NB4 (cell line): ENCODE measurements at places on chromosomes 7 and 10.
A peak's percentile ranks its signal among the peaks of the same experiment; 100 is the strongest.

- DNase-seq = peak; percentile 8
Observed at GRCh38 chr7:91050677-91051076, 213.6 kb upstream of the FZD1 start.

DNA sequence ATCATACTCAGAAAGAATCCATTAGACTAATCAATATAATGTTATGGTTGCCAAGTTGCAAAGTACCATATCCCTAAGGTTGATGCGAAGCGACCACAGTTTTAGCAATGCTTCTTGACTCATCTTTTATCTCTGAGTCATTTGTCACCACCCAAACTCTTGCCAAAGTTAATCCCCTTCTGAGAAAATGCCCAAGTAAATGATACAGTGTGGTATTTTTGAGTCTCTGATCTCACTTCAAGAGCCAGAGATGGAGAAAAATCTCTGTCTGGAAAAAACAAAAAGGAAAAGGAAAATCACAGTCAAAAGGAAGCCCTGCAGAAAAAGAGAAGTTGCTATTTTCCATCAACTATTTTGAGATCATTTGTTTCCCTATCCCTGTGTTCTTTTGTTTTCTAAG lies 26.7 kb upstream of the OTUD1 start:
- peak; percentile 26 for DNase-seq

- peak; percentile 8 for DNase-seq
Observed at GRCh38 chr10:91689731-91690168, 56.9 kb upstream of the PPP1R3C start.

- no peak for DNase-seq
Observed at GRCh38 chr7:55249332-55249731, 115.8 kb upstream of the LANCL2 start.

GRCh38 chr10:132987671-132988571 lies 45.6 kb upstream of the CFAP46 start:
- DNase-seq = peak; percentile 60

DNA sequence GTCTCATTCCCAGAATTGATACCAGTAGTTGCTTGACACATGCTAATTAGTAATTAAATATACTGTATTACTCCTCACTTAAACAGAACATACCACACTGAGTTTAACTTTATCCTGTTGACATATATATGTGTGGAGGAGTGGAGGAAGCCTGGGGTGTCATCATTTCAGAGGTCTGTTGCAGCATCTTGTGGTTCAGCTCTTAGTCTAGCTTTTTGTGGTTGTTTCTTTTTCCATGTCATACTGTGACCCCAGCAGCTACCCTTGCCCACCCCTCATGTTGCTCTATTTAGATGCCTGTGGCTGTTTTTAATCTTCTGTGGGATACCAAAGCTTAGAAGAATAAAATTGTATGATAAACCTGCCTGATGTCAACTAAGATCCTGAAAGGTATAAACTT lies 875.4 kb downstream of the LRMDA start:
- DNase-seq = peak; percentile 90

- DNase-seq = no peak
Observed at GRCh38 chr10:104103956-104104355, 18.0 kb upstream of the SFR1 start.

- DNase-seq = peak; percentile 98
Observed at GRCh38 chr10:44968500-44969400, 9.1 kb downstream of the RASSF4 start.

DNA sequence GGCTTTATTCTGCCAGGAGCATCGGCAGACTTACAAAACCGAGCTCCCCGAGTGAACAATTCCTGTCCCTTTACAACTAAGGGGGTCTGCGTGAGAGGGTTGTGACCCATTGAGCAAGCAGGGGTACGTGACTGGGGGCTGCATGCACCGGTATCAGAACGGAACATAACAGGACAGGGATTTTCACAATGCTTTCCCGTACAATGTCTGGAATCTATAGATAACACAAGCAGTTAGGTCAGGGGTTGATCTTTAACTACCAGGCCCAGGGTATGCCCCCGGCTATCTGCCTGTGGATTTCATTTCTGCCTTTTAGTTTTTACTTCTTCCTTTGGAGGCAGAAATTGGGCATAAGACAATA lies 38.1 kb upstream of the GSDME start:
- no peak for DNase-seq

GRCh38 chr10:96470116-96470743 lies 43.5 kb downstream of the TLL2 start:
- peak; percentile 60 for DNase-seq

- DNase-seq = no peak
Observed at GRCh38 chr10:103072276-103072675, 120.8 kb downstream of the NT5C2 start.

DNA sequence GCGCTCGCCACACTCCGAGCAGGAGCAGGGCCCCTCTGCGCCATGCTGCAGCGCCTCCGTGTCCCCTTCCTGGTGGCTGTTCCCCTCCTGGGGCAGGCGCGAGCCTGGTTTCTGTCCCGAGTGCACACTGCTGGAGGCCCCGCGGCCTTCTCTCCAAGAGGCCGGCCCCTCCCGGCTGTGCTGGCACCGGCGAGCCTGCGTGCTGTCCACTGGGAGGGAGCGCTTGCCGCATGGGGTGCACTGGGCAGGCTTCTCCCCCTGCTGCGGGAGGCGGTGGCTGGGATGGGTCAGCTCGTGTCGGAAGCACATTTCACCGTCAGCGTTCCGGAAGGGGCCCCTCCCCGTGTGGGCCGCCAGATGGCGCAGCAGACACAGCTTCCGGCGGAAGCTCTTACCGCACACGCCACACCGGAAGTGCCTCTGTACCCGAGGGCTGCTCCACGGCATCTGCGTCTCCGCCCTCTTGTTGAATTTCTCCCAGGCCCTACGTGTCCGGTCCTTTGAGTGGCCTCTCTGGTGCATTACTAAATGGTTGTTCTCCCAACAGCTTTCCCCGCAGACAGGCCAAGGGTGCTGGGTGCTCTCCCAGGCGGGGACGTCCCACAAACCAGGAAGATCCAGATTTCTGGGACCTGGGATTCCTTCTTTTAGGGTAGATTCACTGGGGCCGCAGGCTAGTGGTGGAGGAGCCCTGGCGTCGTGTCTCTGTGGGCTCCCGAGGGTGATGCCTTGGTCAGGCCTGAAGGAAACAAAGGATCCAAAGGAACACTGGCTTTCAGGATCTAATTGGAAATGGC lies 18.7 kb downstream of the ZNF786 start:
- DNase-seq = peak; percentile 94

- DNase-seq = no peak
Observed at GRCh38 chr10:109912335-109913281, 10.7 kb downstream of the XPNPEP1 start.
